Cerebellum (tissue), 4 donors: ENCODE measurements at places on chromosomes 4 and X.

- DNase-seq, result no peak
Observed at GRCh38 chr4:110139815-110140214, 58.6 kb downstream of the ELOVL6 start.

GRCh38 chr4:159152181-159152580 lies 49.3 kb downstream of the RAPGEF2 start:
- DNase-seq, result no peak

- DNase-seq, result peak; percentile 32
Observed at GRCh38 chr4:141307241-141307689, 86.6 kb downstream of the ZNF330 start.

DNA sequence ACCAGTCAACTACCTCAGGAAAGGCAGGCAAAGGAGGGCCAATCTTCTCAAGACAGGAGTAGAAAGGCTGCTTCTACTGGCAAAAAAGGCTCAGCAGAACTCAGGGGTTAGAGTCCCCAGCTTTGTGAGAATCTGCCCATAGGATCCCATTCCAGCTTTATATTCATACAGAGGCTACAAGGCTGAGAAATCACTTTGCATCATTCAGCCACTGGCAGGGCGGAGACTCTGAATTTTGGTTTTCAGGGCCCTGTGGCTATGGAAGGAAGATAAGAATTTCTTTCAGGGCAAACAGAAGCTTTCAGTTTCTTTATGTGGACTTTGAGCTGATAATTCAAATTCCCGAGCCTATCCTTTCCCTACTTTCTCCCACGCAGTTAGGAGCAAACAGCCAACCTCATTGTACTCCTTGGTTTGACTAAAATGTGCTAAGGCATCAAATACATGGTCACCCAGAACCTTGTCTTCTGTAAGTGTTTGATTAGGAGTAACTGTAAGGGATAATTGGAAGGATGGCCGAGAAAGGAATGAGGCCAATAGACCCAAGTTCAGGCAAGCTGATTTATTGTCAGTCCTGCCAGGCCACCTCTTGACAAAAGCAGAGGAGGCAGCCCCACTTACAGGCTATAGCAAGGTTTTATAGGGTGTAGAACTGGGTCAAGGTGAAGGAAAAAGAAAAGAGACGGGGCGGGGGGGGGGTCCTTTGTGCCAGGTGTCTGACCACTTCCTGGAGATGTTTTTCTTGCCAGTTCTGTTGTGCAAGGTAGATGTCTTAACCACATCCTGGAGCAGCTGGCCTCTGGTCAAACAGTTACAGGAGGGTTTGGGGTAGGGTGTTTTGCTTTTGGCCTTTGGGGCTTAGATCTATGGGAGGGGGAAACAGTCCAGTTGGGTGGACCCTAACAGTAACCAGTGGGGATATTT lies 165.3 kb upstream of the PPP1R2C start:
- no peak for DNase-seq

- no peak for DNase-seq
Observed at GRCh38 chrX:121120690-121121605, 73.5 kb downstream of the GLUD2 start.

DNA sequence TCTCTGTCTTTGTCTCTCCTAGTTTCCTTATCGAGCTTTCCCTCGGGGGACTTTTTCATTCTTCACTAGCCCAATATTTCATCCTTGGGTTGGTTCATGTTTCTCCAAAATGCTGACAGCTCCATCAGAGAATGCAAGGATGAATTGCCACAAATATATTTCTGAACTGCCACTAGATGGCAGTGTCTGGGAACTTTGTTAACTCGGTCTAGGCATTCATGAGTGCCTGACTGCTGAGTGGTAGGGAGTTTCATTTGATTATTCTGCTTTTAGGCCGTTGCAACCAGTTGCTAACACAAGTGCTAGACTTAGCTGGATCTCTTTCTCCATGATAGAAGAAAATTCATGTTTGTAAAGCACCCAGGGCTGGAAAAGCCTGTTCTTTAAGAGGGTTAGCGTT lies 73.5 kb upstream of the RAP2C start:
- DNase-seq, result peak; percentile 13

DNA sequence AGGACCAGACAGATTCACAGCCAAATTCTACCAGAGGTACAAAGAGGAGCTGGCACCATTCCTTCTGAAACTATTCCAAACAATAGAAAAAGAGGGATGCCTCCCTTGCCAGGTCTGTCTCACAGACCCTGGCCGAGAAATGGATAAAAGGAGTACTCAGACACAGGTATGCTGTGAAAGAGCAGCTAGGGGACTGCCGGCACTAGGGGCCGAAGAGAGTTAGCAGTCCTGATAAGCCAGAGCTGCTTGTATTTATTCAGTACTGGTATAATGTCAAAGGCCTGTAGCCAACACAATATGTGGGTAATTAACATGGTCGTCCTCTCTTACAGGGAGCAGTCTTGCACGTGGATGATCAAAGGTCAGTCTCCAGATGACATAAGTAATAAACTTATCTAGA lies 1042.1 kb upstream of the LCORL start:
- DNase-seq, result no peak
